Activated T-helper 17 cell treated with anti-CD3 and anti-CD28 coated beads, Interleukin-2, amount 50 U/mL, for 72 hours (primary cell): ENCODE measurements at places on chromosomes 2 and 18.

GRCh38 chr2:26729311-26729710 lies 34.8 kb upstream of the SLC35F6 start:
- no peak for ATAC-seq

GRCh38 chr2:10022966-10023662 lies 20.2 kb upstream of the KLF11 start:
- ATAC-seq = no peak

- ATAC-seq = no peak
Observed at GRCh38 chr2:218368150-218368528, 11.5 kb downstream of the CATIP start.

- ATAC-seq = no peak
Observed at GRCh38 chr2:39736640-39737039, 42.4 kb downstream of the THUMPD2 start.

DNA sequence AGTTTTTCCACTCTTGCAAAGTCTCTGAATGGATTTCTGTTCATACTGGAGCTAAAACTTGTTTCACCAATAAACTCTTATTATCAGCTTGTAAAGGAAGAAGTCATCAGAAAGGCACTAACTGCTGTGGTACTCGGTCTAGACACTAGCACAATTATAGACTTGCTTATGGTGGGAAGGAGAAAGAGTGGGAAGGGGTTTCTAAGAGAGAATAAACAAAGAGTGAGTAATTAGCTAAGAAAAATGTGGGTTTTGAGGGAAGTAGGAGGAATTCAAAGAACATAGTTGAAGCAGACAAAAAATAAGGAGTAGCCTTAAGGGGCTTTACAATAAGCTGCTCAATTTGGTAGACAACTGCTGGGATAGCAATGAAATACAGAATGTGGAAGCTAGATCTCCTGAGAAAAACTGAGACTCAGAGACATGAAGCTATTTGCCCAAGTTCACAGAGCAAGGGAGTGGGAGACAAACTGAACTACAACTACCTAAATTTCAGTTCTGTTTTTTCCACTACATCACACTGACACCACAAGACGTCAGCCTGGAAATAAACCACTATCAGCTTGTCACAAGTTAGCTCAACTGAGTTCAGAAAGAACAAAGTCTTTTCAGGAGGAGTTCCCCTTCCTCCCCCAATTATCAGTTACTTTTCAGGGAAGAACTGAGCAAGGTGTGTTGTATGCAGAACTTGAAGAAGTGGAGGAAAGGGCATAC lies 59.7 kb downstream of the MAP4K3 start:
- peak; percentile 84 for ATAC-seq

DNA sequence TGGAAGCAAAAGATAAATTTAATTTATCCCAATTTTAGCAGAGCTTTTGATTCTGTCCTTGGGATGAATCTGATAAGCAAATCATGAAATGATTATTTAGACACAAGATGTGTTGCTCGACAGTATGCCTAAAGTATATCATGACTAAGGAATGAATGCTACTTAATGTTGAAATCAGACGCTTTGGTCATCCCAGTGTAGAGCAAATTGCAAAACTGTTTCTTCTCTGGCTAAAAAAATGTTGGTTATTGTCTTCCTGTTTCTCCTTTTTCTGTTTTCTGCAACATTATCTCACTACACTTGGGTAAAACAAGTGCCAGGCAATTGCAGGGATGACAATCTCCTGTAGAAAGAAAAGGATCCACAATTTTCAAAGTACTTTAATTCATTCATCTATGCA lies 66.4 kb downstream of the BABAM2 start:
- ATAC-seq = no peak

DNA sequence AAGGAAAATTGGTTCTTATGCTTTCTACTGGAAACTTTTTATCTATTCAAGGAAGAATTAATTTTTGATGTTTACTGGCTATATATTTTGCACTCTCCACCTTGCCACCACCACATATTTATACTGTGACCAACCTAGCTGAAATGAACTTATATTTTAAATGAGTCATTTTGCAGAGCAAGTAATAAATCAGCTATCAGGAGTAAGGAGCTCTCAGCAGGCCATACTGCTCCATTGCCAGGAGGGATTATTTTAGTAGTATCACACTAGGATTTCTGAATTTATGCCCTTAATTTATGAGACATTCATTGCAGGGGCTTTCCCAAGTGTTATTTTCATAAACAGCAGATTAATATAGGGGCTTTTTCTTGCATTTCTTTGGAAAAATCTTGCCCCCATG lies 125.8 kb upstream of the CYP1B1 start:
- no peak for ATAC-seq

- no peak for ATAC-seq
Observed at GRCh38 chr2:204591225-204591624, 46.0 kb downstream of the PARD3B start.

- ATAC-seq = no peak
Observed at GRCh38 chr2:165469417-165469816, at the start of gene CSRNP3. TSS of gene CSRNP3 (plus strand) at chr2:165469698. CDS start at chr2:165595066, 125,368 bp downstream.

DNA sequence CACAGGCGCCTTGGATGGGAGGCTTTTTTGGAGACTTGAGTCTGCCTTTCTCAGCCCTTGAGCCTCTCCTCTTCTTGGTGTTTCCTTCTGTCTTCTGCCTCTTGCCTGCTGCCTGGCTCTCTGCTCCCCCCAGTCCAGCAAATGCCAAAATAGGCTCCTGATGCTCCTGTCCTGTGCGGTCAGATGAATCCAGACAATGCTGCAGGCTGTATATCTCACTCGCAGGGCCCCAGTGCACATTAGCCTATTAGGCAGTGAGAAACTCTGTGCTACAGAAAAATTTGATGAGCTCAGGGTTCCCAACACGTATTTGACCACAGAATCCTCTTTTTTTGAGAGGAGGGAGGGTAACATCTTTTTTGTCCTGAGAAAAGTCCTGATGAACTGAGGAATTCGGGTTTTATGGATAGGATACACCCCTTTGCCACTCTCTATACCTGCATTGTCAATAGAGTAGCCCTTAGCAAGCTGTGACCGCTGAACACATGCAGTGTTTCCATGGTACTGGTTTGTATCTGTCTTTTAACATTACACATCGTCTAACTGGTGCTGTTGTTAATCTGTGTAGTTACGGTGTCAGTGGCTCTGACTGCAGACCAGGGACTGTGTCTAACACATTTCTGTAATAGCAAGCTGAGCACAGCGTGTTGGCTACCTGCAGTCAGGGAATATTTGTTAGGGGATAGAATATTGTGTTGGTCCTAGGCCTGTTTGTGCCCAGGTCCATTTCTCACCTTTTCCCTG lies 50.8 kb downstream of the FAM228A start:
- ATAC-seq = no peak

- no peak for ATAC-seq
Observed at GRCh38 chr2:191569025-191569424, 108.9 kb upstream of the NABP1 start.

DNA sequence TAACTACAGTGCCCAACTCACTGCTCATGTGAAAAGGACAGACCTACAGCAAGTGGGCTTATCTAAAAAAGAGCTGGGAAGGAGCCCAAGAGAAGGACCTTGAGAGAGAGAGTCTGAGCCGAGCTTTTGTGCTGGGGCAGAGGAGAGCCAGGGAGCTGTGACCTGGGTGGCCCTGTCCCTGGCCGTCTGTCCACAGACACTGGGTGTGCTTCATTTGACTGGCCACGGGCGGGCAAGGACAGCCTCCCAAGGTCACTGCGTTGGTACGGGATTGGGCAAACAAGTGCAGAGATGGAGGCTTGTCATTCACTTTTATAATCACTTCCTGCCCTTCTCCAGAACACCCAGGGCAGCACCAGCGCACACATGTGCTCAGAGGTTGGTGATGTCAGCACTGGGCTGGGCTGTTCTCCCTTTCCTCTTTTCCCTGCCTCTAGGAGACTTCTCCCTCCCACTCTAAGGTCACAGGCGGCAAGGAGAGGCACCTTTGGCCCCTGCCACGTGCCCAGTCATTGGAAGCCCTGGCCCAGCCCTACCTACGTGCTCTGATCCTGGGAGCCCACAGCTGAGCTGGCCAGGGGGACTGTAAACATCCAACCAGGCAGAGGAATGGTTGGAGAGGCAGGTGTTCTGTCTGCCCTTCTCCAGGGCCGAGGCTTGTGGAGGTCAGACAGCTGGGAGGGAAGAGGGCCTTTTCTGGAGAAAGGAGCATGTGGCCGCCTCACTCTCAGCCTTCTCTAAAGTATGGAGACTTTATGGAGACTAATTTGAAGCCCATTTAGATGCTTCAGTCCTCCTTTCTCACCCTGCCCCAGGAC lies 6.4 kb upstream of the PSD4 start:
- peak; percentile 76 for ATAC-seq

- ATAC-seq = peak; percentile 41
Observed at GRCh38 chr2:6914828-6915227, 2.4 kb upstream of the RNF144A start.

DNA sequence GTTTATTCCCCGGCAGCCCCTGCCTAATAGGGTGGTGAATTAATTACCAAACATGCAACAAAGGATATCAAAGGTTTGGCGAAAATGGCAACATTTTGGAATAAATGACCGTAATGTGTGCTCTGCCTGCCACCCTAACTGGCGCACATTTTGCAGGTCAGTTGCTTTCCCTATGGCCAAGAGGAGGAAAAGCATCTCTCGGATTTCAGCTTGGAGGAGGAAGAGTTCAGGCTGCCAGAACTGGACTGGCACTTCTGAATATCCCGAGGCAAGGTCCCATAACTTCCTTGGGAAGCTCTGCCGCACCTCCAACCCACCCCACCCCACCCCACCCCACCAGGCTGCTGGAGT lies 37.1 kb downstream of the SLC25A52 start:
- ATAC-seq = no peak

- ATAC-seq = peak; percentile 29
Observed at GRCh38 chr2:222424276-222424728, at the start of gene SGPP2. TSS of gene SGPP2 (plus strand) at chr2:222424543. CDS start at chr2:222424603, 60 bp downstream.

DNA sequence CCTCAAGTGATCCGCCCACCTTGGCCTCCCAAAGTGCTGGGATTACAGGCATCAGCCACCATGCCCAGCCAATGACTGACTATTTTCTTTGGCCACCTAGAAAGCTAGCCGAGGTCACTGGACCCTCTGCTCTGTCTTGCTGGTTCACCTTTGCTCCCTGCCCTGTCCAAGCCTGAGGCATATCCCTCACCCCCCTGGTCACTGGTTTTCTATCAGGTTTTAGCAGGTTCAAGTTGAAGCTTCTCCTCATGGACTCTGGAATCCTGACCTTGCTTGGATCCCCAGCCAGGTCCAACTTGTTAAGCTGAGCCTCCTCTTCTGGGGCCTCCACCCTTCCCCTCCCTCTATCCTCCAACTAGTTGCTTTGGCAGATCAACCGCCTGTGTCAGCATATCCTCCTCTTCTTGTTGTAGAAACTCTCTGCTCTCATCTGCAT lies 33.4 kb downstream of the PAX8 start:
- ATAC-seq = no peak

DNA sequence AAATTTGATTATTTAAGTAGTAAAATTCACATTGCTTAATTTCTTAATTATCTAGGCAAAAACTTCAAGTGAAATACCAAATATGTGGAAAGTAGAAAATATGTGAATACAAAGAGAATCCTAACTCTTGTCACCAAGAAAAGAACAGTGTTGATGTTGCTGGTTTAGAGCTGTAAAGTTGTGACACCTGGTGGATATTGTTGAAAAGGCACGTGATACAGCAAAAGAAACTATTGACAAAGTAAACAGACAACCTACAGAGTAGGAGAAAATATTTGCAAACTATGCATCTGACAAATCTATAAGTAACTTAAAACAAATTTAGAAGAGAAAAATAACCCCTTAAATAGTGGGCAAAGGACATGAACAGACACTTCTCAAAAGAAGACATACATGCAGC lies 25.6 kb upstream of the ZC3H15 start:
- no peak for ATAC-seq

GRCh38 chr2:152627351-152627957 lies 89.8 kb downstream of the PRPF40A start:
- ATAC-seq = no peak

DNA sequence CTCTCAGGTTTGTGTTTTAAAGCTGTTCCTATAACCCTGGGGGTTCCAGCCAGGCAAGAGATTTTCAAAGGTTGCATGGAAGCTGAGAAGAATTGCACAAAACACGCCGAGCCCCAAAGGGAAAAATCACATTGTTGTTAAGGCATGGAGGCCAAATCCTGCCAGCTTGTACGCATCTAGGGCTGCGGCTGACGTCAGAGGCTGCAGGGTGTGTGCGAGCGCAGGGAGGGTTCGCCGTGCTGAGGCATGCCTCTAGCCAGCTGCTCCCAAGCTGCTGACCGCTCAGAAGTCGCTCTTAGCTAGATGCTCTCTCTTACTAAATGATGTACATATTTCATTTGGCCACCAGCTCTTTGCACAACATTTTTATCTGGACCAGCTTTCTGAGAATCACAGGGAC lies 191.8 kb downstream of the LPIN1 start:
- ATAC-seq = no peak

DNA sequence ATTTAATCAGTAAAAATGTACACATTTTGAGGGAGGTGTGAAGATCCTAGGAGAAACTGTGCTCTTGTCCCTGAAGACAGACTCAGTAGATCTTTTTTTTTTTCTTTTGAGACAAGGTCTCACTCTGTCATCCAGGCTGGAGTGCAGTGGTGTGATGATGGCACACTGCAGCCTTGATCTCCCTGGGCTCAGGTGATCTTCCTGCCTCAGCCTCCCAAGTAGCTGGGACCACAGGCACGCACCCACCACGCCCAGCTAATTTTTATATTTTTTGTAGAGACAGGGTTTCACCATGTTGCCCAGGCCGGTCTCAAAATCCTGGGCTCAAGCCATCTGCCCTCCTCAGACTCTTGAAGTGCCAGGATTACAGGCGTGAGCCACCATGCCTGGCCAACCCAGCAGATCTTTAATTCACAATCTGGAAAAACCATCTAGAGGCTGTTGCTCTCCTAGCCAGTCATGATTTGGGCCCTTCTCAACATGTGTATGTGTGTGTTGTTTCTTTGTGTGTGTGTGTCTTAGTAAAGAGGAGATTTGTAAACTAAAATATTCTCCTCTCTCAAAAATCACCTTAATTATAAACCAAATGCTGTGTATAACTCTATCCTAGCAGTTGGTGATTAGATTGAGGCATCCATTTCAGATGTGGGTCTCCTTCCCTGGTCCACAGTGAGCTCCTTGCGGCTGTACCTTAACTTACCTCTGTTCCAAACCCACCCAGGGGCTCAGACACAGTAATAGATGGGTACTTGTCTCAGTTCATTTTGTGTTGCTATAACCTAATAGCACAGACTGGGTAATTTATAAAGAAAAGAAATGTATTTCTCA lies 3.9 kb upstream of the MYCN start:
- ATAC-seq = no peak
